NCI-H1092 treated with DMSO at 0.1 percent for 48 hours (cell line): ENCODE measurements at places on chromosomes 5 and 9.

DNA sequence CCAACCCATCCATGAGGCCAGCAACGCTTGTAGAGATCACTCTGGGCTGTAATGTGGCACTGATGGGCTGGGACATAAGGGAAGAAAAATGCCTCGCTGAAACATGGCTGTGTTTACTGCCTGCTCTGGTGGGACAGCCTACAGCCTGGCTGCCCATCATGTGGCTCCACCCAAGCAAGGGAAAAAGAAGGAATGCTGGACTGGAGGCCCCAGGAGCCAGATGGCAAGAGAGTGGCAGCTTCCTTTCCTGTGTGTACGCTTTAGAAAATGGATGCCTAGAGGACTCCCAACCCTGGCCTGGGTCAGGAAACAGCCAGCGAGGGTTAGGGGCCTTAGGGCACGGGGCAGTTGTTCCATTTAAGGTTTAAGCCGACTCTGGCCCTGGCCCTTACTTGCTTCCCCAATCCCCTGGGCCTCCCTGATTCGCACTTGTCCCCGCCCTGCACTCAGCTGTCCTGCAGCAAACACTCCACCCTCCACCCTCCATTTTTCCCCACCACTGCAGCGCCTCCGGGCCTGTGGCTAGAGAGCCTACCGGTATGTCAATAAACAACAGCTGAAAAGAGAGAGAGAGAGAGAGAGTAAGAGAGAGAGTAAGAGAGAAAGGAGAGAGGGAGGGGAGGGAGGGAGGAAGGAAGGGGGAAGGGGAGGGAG, 819.4 kb downstream of the SEMA5A start:
- no peak for DNase-seq

- DNase-seq = no peak
These were observed 901.7 kb downstream of the TLE1 start for GRCh38 chr9:80787636-80788035.

GRCh38 chr9:88280816-88281382, 107.3 kb upstream of the SPIN1 start:
- DNase-seq = no peak

GRCh38 chr9:115964710-115965347, 188.8 kb upstream of the PAPPA start:
- no peak for DNase-seq

- DNase-seq = no peak
These were observed 221.6 kb upstream of the CTNND2 start for GRCh38 chr5:12125895-12126294.

GRCh38 chr9:109092051-109092580, 27.6 kb downstream of the TMEM245 start:
- no peak for DNase-seq

- no peak for DNase-seq
These were observed 269.8 kb upstream of the CDH9 start for GRCh38 chr5:27308153-27308552.

GRCh38 chr9:111759762-111760639, 34.7 kb downstream of the SHOC1 start:
- peak; percentile 64 for DNase-seq

GRCh38 chr9:6656614-6657300, 11.2 kb upstream of the GLDC start:
- no peak for DNase-seq

GRCh38 chr5:131436081-131436480, 172.2 kb downstream of the CDC42SE2 start:
- no peak for DNase-seq

DNA sequence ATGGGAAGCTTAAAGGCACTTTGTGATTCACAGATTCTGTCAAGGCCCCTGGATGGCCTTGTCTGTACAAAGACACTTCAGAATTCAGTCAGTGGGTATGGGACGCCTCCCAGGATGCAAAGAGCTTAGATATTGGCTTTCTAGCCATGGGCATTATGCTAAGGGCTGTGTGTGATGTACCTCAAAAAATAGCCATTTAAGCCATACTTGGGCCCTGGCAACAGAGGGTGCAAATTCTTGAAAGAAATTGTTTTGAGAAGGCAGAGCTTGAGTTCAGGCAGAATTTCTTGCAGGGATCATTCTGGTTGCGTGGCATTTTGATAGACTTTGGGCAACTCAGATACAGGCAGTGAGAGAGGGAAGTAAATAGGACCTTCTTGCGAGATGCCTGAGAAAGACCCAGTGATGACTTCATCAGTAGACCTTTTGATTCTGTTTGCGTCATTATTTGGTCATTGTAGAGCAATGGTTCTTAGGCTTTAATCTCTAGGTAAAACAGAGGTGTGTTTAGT, 3.9 kb downstream of the CYFIP2 start:
- DNase-seq = no peak

DNA sequence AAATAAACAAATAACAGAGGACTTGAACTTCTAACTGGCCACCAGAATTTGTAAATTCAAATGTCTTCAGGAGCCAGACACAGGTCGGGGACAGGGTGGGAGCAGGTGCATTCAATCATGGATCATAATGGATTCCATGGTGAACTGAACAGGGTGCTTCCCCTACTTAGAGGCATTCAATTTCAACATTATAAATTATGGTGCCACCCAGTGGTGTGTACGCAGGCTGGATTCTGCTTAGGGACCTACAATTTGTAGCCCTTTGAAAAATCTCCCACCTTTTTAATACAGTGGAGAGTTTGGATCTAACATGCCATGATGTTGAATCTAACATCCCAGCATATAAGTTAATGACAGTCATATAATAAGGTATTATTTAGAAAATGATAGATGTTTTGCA, 22.3 kb downstream of the KLF9 start:
- DNase-seq = peak; percentile 36

- no peak for DNase-seq
These were observed 531.9 kb upstream of the CHD1 start for GRCh38 chr5:99460701-99461100.

DNA sequence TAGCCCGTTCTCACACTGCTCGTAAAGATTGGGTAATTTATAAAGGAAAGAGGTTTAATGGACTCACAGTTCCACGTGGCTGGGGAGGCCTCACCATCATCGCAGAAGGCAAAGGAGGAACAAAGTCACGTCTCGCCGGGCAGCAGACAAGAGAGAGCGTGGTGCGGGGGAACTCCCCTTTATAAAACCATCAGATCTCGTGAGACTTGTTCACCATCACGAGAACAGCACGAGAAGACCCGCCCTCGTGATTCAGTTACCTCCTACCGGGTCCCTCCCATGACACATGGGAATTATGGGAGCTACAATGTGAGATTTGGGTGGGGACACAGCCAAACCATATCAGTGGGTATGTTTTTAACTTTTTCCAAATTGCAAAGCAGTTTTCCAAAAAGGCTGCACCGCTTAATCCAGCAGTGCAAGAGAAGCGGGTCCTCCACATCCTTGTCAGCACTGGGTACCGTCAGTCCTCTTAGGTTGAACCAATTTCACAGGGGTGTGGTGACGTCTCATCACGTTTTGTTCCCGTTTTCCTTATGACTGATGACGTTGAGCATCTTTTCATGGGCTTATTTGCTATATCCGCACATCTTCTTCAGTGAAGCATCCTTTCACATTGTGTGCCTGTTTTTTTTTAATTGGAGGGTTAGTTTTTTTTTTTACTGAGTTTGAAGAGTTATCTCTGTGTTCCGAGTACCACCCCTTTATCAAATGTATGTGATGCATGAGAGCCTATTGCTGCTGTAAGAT, 8.0 kb upstream of the FCN2 start:
- no peak for DNase-seq

GRCh38 chr5:40714001-40714400, 34.3 kb downstream of the PTGER4 start:
- no peak for DNase-seq

DNA sequence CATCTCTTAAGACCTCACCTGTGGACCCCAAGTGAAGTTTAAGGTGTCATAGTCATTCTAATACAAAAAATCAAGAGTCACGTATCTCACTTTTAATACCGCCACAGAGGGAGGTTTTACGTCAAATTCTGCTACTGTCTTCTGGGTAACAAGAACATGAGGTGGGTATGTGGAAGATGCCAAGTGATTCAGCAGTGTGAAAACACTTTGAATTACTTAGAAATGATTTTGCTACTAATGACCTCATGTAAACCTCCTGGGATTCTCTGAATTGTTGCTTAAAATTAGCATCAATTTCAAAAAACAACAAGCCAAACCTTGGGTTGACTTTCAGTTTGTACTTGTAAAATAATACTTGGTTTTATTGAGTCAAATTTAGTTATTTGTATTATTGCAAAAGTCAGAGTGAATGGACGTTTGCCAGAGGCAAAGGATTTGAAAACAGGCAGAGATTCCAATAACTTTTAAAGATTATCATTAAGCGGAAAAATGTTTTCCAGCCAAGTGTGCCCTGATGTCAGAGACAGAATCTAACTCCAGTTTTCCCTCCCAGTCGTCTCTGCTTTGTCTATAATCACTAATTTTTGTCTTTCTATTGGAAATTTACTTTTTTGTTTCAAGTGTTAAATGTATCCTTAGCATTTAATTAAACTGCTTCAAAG, 8.8 kb downstream of the DMRT2 start:
- no peak for DNase-seq

- no peak for DNase-seq
These were observed 299.3 kb upstream of the POU5F2 start for GRCh38 chr5:94040591-94041148.
